ENCODE measurements at places on chromosomes 6 and 20.
A peak's percentile ranks its signal among the peaks of the same experiment; 100 is the strongest.

- DNase-seq: no peak
These were observed 93.3 kb downstream of the UTRN start for GRCh38 chr6:144378437-144378836.

DNA sequence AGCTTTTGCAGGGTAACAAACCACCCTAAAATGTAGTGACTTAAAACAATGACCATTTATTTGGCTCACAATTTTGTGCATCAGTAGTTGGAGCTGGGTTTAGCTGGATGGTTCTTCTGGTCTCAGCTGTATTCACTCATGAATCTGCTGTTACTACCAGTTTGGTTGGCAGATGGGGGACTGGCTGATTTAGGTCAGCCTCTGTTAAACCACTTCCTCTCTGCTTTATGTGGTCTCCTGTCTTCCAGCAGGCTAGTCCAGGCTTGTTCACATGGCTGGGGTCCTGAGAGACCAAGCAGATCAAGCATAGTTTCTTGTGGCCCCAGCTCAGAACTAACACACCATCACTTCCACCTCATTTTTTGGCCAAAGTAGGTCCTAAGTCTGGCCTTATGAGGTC lies 67.2 kb upstream of the LAMP5 start:
- no peak for DNase-seq

DNA sequence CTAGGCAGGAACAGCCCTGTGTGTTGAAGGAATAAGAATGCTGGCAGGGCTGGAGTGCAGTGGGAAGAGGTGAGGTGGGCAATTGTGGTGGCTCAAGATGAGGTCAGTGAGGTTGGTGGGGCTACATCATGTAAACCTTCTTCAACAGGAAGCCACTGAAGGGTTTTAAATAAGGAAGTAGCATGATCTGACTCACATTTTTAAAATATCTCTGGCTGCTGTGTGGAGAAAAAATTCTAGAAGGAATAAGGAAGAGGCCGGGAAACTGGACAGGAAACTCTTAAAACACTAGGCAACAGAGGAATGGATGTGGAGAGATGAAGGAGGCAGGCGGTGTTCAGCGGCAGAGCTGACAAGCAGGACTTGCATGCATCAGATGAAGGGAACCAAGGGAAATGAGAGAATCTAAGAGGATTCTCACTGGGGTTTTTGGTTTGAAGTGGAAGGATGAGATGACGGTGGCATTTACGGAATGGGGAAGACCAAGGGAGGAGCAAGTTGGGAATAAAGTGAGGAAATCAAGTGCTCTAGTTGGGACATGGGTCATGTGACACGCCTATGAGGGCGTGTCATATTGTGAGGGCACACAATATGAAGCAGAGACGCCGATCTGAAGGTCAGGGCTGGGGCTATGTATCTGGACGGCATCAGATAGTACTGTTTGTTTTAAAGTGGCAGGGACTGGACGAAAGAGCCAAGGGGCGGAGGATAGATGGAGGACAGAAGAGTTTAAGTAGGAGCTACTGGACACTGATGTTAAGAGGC lies 18.2 kb downstream of the TMEM242 start:
- no peak for DNase-seq

DNA sequence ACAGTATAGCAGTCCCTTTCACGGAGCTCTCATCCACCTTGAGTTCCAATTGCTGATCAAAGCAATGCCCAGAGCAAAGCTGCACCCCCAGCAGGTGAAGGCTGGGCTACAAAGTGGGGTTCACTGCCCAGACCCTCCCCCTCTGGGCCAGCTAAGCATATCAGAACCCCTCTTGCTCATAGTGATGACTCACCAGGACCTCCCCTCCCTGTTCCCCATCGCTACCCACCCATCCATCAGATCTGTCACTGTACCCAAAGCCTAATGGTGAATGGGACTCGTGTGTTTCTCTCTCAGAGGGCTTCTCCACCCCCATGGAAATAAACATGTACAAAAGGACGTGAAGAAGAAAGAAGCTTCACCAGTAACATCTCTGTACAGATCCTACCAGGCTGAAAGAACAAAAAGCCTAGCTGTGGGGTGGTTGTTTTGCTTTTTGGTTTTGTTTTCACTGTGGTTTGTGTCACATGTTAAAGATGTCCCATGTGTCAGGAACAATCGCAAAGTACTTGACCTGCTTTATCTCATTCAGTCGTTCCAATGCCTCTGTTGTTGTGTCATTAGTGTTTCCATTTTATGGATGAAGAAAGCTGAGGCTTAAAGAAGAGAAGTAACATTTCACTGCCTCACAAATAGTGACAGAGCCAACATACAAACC lies 518.5 kb downstream of the CD83 start:
- peak; percentile 11 for DNase-seq

DNA sequence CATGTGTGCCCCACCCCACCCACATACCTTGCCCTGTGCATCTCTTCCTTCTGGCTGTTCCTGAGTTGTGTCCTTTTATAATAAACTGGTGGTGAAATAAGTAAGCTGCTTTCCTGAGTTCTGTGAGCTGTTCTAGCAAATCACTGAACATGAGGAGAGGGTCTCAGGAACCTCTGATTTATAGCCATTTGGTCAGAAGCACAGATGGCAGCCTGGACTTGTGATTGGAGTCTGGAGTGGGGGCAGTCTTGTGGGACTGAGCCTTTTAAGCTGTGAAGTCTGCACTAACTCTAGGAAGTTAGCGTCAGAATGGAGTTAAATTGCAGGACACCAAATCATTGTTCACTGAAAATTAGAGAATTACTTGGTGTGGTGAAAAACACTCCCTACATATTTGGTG lies 245.4 kb downstream of the LRFN2 start:
- no peak for DNase-seq

DNA sequence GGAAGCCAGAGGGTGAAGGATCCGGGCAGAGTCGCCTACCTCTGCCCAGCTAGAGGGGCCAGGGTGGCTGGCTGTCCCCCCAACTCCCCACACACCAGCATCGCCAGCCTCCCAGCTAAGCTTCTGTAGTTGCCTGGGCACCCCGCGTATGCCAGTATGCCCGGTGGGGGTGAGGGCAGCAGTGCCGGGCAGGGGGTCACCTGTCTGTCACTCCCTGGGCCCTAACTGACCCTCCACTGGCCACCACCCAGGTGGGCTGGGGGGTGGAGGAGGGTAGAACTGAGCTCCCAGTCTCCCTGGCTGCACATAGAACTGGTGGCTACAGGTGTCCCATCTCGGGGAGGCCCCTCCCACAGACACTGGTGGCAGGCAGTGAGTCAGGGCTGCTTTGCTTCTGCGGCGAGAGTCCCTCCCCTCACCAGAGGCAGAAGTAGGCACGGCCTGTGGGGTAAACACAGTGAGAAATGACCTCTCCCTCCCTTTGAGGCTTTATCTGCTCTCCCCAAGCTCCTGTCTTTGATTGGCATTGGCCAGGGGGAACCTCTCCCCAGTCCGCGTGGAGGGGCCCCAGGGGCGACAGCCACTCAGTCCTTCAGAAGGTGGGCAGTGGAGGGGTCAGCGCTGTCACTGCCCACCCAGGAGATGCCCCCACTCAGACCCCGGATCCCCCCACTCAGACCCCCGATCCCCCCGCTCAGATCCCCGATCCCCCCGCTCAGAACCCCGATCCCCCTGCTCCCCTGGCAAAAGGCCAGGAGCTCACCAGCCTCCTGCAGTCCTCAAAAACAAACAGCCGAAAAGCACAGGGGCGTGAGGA lies 2.5 kb downstream of the NTSR1 start:
- DNase-seq: peak; percentile 95

DNA sequence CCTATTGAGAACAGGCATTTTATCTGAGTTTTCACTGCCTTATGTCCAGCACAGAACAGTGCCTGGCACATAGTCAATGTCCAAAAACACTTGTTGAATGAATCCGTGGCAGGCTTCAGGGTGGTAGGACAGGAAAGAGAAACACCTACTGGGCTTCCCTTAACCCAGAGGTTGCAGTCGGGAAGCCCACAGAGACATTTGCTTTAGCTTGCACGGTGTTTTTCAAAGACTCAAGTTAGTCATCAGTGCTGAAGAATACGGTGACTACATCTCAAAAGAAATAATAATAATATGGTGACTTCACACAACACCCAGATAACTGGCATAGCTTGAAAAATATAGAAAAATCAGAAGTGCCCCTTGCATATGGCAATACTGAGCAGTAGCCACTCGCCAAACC lies 160.4 kb downstream of the CD83 start:
- DNase-seq: no peak

- no peak for DNase-seq
These were observed at the start of gene FUT9 for GRCh38 chr6:96015518-96016333. FUT9 (plus strand) TSS chr6:96015974; CDS start chr6:96203156, 187,182 bp downstream.

GRCh38 chr20:45611054-45611453 lies 18.5 kb upstream of the WFDC10A start:
- DNase-seq: no peak
